ENCODE measurements at places on chromosomes 4 and X.
A peak's percentile ranks its signal among the peaks of the same experiment; 100 is the strongest.

- no peak for DNase-seq
Observed at GRCh38 chr4:177687117-177687516, 244.9 kb upstream of the AGA start.

GRCh38 chr4:185398618-185399017 is 2.0 kb downstream of the ANKRD37 start:
- DNase-seq: no peak

DNA sequence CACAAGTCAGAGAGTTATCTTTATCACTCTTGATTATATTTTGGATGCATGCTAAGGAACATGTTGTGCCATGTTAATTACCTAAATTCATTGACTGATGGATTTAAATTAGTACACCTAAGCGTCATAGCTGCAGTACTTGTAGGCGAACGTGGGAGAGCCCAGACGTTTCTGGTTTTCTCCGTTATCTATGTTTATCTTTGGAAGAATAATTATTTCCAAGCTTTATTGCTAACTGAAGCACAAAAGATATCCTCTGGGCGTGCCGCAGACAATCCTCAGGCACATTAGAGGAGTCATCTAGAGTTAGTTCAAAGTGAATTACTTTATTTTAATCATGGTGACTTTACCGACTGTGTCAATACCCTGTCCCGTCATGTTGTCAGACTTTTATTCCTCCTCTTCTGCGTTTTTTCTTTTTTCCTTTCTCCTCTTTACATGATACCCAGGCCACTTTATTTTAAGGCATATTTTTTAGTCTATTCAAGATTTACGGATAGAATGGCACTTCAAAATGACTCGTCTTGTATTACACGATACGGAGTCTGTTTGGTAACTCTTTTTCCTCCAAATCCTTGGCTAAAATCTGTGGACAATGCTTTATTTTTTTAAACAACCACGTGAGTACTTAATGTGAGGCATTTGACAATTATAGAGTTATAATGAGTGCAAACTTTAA is 632.0 kb upstream of the TENM3 start:
- no peak for DNase-seq

DNA sequence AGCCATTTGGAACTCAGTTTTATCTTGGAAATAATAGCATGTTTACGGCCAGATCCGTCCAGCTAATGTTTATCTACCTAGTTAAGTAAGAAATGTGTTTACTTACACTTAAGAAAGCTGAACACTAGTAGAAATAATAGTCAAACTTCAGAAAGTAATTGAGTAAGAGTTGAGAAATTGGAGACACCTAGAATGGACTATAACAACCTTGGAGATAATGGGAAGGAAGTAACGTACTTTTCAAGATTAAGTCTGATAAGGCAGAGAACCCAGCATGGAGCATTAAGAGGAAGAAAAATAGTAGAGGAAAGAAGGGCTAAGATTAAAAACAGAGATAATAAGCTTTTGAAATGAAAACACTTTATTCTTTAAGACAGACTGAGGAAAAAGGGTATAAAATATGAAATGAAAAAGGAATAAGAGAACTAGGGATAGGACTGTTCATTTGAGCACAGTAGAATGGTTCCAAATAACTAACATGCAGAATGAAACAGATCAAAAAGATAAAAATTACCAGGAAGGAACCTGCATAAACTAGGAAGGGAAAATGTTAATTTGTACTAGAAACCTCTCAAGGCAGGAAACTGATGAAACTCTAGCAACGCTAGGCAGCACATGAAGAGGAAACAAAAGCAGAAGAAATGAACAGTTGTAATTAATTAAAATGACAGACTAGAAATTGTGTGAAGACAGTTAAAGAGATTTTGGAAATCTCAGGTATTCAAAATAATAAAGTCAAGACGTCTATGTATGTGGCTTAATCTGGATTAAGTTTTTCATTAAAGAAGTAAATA is 71.7 kb downstream of the FBXW7 start:
- DNase-seq: no peak

DNA sequence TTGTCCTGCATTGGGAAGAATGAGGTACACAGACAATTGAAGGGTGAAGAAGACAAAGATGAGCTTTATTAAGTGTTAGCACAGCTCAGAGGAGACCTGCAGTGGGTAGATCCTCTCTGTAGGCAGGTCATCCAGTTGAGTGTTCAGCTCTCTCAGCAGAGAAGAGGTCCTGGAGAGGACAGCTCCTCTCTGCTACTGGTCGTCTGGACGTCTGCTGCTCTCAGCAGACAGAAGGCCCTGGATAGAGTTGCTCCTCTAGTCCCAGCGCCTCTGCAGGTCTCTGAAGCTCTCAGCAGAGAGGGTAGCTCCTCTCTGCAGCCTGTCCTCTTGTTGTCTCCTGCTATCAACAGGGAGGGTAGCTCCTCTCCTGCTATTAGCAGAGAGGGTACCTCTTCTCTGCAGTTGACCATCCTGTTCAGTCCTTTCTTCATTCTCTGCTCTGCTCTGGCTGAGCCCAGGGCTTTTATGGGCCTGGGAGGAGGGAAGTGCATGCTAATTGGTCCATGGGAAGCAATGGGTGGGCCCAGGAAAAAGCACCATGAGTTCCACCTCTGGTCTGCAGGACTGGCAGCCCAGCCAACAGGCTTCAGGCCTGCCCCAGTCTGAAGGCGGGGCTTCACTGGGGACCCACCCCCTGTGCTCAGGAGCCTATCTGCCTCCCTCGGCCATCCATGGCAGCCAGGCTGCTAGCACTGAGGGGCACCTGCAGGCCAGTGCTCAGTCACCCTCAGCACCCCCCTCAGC is 54.1 kb upstream of the IBSP start:
- DNase-seq: no peak

- peak; percentile 18 for DNase-seq
Observed at GRCh38 chr4:53863736-53864365, 200.6 kb downstream of the CHIC2 start.

- DNase-seq: no peak
Observed at GRCh38 chr4:107832275-107832807, 7.6 kb downstream of the SGMS2 start.

GRCh38 chrX:149762696-149763614 is 10.9 kb upstream of the HSFX1 start:
- DNase-seq: no peak

DNA sequence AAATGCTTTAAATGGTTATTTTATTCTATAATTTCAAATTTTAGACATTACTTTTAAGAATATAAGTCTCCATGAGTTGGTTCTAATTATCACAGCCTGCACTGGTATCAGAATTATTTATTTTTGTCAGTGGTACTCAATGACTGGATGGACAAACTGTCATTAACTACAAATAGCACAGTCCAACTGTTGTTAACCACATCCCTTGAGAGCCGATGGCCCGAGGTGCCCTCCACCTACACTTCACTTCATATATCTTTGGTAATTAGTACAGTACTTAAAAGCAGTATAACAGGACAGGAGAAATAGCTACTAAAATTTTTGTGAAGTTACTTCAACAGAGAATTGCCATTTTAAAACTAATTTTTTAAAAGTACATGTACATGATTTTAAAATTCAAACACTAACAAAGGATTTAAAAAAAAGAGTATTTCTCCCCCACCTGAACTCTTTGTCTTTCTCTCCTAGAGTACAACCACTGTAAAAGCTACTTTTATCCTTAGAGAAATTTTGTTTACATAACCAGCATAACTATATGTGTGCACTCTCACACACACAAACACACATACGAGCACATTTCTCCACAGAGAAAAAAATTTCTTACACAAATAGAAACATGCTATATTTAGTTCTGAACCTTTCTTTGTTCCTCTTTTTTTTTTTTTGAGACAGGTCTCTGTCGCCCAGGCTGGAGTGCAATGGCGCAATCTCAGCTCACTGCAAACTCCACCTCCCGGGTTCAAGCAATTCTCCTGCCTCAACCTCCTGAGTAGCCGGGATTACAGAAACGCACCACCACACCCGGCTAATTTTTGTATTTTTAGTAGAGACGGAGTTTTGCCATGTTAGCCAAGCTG is 6.5 kb downstream of the TIFA start:
- DNase-seq: no peak

DNA sequence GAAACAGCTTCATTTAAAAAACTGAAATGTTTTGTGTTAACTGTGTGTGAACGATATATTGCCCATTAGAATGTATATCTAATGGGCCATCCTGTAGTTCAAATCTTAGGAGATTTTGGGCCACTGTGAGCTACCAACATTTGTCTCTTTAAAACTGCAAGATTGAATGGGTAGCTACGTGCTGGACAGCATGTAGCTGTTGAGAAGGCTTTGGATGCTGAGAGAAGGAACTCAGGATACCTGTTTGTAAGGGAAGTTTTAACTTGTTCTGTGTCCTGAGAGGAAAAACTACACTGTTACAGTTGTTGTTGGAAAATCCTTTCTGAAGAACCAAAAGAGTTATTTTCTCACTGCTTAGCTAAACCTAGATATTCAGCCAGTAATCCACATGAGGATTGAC is 45.9 kb downstream of the PDLIM5 start:
- no peak for DNase-seq

GRCh38 chr4:94491322-94491721 is 39.6 kb downstream of the PDLIM5 start:
- peak; percentile 54 for DNase-seq

- DNase-seq: peak; percentile 45
Observed at GRCh38 chrX:96407501-96407900, 277.1 kb upstream of the DIAPH2 start.

- no peak for DNase-seq
Observed at GRCh38 chr4:147591106-147591505, 26.1 kb upstream of the TMEM184C start.

- peak; percentile 81 for DNase-seq
Observed at GRCh38 chrX:41009850-41010846, 75.1 kb upstream of the USP9X start.

Data from fibroblast of skin of right quadriceps (primary cell).